ENCODE measurements at places on chromosomes 2 and 18.

DNA sequence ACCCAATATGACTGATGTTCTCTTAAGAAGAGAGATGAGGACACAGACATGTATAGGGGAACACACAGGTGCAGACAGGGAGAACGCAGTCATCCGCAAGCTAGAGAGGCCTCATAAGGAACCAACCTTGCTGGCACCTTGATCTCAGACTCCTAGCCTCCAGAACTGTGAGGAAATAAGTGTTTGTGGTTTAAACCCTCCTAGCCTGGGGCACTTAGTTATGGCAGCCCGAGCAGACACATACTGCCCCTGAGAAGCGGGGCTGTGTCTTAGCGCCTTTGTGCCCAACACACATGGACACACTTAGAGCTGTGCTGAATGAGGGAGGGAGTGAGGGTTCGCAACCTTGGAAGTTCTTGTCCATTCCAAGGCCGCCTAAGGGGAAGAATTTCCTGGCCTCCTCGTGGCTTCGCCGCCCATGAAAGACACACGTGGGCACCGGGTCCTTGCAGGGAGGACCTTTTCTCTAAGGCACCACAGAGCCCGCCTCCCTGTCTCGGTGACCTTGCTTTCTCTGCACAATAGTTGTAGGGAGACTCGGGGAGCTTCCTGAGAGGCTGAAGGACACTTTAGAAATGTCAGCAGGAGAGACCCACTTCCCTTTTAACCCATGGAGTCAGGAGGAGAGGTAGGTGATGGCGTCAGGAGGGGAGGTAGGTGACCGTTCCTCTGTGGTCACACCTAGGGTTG is 224.5 kb upstream of the HDAC4 start:
- no peak for DNase-seq

- DNase-seq = no peak
Measured at GRCh38 chr2:104582471-104582870, 271.4 kb upstream of the POU3F3 start.

- no peak for DNase-seq
Measured at GRCh38 chr18:23881778-23882177, 132.8 kb upstream of the TTC39C start.

- DNase-seq = no peak
Measured at GRCh38 chr2:101330253-101330933, 21.9 kb upstream of the RNF149 start.

GRCh38 chr18:7597500-7597899 is 30.4 kb downstream of the PTPRM start:
- DNase-seq = no peak

- DNase-seq = no peak
Measured at GRCh38 chr18:71301596-71301995, 1012.8 kb downstream of the SOCS6 start.

DNA sequence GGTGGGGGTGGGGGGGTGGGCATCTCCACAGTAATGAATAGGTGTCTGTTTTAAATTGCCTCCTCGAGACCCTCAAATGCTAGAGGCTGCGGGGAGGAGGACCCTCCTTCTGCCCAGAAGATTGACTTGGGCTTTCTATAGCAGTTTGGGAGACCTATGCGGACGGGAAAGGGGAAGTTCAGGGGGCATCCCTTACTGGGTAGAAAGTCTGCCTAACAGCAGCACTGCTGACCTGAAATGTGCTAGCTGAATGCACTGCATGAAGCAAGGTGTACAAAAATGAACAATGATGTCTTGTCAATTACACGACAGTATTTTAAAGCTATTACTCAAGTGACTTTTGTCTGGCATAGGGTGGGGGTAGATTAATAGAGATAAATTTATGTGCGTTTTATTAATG is 2.5 kb downstream of the DCC start:
- no peak for DNase-seq

- DNase-seq = no peak
Measured at GRCh38 chr18:28013066-28013465, 163.9 kb downstream of the CDH2 start.

DNA sequence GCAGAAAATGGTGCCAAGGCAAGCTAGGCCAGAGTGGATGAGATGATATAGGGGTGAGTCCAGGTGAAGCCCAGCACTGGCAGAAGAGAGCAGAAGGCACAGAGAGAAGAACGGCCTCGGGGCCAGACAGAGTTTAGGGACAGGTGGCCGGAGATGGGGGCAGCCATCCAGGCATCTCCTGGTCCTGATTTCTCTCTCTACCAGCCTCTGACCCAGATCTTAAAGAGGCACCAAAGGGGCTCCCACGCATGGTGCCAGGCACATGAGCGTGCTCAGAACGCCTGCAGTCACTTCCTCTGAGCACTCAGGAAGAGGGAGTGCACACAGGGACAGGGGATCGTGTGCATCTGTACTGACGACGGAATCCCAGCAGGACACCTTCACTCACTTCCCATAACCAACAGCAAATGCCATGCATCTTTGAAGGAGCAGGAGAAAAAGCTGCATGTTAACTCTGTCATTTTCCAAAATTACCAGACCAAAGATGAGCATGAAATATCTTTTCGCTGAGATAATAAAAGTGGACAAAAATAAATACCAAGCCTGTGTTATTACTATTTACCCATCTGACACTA is 427.8 kb upstream of the MYT1L start:
- DNase-seq = no peak

- no peak for DNase-seq
Measured at GRCh38 chr2:96122391-96122790, 6.0 kb upstream of the ADRA2B start.

DNA sequence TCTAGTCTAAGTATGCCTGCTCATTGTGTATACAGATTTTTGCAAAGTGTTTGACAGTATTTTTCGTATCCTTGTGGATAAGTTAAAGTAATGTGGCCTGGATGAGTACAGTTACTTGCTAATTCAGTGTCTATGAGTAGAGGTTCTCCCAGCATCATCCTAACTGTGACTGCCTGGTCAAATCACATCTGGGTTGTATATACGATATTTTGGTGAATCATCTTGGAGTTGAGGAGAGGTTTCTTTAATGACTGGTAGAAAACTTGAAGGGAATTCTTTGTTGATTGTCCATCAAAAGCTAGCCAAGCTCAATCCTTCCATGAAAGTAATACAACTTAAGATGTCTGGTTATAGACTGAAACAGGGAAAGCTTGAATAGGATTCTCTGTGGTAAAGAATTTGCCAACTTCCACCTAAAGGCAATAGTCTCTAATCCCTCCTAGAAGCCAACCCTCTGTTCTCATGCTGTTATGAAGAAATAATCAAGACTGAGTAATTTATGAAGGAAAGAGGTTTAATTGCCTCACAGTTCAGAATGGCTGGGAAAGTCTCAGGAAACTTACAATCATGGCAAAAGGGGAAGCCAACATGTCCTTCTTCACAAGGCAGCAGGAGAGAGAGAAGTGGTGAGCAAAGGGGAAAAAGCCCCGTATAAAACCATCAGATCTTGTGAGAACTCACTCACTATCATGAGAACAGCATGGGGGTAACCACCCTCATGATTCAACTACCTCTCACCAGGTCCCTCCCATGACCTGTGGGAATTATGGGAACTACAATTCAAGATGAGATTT is 19.4 kb upstream of the RALBP1 start:
- no peak for DNase-seq

DNA sequence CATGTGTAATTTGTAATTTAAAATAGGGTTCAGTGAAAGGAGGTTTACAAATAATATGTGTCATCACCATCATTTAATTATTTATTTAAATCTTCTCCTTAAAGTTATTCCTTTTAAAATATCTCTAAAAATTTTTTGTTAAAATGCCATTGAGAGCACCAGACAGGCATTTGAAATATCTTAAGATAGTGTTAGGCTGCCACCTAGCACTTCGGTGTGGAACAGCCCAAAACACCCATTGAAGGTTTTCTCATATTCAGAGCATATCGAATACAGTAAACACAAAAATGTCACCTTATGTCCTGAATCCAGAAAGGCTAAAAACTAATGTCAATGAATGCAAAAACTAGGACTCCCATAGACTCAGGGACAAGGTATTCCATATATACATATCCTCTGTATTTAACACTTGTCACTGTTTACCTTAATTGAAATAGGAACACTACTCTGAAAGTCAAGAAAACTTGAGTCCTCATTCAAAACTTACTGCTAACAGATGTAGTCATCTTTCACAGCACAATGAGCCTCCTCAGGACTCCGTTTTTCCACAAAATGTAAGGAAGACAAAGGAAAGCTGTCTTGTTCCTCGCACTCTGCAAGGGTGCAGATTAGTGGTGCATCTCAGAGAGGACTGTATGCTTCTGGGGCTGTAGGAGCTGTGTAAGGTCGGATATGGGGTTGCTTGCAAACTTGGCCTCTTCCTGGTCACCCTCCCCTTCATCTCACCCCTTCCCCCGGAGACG is 329.5 kb downstream of the PAX3 start:
- no peak for DNase-seq

DNA sequence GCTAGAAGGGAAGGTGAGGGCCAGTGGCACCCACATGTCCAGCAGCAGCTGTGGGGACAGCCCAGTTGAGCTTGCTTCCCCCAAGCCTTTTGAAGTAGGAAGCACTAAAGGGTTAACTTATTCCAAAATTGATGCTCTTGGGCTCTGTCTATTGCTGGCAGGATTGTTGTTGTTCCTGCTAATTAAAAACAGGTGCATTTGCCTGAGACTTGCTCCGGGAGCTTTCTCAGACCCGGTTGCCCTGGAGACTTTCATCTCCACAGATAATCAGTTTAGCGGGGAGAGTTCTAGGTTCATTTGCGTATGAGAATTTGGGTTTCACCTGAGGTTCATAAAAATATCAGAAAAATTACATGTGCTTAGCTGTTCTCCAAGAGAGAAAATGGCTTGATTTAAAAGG is 277.3 kb downstream of the LRATD1 start:
- no peak for DNase-seq

GRCh38 chr2:185245806-185246205 is 492.8 kb upstream of the FSIP2 start:
- DNase-seq = no peak

GRCh38 chr2:54572636-54573536 is 116.8 kb downstream of the SPTBN1 start:
- DNase-seq = no peak

DNA sequence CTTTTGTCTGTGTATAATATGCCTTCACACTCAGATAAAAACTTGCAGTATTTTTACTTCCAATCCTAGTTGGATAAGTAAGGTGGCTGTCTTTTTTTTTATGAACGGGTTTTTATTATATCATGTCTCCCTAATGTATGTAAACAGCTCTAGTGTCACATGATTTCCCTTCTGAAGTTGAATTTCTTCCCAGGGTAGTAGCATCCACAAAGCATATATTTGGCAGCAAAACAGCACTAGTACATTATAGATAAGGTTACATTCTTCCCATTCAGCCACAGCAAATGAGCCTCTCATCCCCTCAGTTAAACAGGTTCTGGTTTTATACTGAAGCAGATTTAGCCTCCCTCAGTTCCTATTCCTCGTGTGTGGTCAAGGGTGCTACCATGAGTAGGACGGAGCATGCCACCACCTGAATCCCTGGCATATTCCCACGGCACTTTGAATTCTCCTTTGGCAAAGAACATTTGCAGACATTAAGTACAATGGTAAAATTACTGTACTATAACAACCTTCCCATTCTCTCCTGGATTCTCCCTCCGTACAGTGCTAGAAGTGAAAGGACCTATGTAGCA is 15.4 kb upstream of the DTNA start:
- DNase-seq = no peak

GRCh38 chr2:98037666-98038336 is 42.1 kb upstream of the TMEM131 start:
- no peak for DNase-seq

DNA sequence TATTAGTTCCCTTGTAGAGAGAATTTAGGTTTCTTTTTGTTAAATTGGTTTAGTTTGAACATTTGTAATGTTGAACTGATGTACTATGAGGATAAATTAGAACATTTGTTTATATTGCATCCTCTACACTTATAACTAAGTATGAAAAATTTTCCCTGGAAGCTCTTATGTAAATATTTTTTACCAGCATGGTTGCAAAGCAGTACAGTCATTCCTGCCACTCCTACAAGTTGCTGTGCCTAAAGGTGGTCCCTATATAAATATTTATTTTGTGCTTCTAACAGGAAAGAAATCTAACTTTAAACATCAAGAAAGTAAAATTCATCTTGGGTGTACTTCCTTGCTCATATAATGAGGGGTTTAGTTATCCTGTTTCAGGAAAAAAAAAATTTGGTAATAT is 14.2 kb downstream of the TWSG1 start:
- DNase-seq = no peak

DNA sequence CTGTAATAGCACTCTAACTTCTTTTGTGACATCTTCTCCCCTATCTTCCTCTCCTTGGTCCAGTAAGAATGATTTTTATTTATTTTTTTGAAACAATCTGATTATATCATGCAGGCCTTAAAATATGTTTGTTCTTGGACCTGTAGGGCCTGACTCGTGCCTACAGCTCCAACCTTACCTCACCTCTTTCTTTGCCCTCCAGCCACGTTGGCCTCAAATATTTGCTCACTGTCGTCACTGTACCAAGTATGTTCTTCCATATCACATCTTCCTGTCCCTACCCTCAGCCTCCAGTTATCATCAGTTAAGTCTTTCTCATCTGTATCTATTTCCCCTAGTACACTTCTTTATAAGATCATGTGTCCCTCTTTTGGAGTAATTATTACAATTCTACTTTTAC is 125.5 kb downstream of the CDH7 start:
- no peak for DNase-seq

GRCh38 chr18:29439398-29439797 is 1262.5 kb upstream of the CDH2 start:
- DNase-seq = no peak

GRCh38 chr2:31378389-31378788 is 36.2 kb downstream of the XDH start:
- DNase-seq = no peak

DNA sequence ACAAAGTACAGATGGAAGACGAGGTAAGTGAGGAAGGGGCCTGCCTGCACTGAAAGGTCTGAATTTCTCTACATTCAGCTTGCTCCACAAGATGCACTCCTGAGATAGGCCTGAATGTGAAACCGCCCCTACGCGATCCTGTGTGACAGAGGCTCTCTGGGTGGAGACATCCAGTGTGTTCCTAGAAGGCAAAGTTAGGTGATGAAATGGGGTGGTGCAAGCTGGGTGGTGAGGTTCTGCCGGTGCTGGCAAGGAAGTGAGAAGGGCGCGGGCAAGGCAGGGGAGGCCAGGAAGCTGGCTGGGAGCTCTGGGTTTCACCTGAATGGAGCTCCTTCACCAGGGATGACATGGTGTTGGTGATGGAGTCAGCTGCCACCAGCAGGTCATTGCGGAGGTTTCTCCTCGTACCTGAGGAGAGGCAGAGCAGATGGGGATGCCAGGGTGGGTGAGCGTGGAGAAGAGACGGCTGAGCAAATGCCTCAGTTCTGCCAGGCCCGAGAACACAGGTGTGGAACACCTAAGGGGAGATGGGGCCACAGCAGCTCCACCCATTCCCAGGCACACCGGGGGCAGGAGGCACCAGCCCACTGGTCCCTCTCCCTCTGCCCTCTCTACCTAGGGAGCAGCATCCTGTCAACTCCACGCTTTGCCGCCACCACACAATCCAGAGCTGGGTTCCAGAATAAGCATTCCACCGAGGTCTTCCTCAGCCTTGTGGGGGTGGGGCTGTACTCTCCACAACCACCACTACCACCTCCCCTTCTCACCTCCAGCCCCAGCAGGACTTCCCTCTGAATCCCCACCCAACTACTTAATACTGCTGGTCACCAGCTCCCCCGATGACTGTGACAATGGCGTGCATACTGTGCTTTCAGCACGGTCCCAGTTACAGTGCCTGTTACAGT is 45.5 kb upstream of the DNMT3A start:
- DNase-seq = no peak
